GM06990 (cell line): ENCODE measurements at places on chromosomes 7 and 10.
A peak's percentile ranks its signal among the peaks of the same experiment; 100 is the strongest.

GRCh38 chr10:8455181-8455580 is 400.7 kb downstream of the GATA3 start:
- no peak for DNase-seq

DNA sequence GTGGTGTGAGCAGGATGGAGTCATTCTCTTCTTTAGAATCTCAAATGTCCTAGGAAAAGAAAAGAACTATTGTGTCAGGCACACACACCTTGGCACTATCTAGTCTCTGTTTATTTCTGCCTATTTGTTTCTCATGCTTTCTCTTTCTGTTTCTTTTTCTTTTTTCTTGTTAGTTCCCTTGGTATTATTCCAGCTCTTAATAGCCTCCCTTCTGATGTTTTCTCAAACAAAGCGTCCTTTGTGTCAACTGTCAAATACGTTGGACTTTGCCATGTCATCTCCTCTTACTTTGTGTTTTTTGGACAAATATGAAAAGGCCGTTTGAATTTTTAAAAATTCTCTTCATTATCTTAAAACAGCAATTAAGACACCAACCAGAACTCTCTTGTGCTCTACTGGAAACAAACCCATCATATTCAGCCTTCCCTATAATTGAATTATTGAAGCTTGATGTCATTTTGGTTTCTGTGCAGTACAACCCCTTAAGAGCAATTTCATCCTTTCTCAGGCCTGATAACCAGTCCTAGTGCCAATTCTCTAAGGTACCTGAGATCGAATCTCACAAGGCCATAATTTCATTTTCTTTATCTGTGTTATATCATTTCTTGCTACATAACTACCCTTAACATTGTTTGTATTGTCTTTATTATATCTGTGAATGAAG is 497.8 kb upstream of the NRP1 start:
- no peak for DNase-seq

DNA sequence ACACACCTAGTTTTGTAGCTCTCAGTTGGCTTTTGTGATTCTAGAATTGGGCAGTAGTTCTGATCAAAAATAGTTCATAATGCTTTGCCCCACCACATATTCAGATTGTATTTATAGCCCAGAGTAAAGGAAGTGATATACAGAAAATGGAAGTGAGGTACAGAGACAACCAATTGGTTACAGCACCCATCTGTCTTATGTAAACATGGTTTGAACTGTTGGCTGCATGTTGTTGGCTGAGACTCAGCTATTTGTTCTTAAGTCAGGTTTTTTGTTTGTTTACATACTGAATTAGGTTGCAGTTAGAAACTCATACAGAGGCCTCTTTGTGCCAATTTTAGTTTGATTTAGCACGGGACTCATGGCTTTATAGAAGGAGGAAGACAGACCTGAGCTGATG is 158.9 kb upstream of the GPR26 start:
- peak; percentile 33 for DNase-seq

DNA sequence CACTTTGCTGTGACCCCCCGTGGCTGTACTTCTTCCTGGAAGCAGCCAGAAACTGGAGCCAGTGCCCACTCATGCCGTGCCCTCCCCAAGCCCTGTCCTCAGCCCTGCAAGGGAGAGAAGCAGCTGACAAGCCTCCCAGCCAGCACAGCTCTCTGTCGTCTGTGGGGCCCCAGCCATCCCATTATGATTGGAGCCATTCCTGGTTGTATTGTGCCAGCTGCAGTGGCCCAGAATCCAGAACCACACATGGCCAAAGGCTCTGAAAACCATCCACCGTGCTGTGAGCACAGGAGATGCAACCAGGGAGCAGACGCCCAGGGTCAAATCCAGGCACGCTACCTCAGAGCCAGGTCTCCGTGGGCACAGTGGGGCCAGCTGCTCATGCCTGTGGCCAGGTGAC is 18.7 kb downstream of the GRID2IP start:
- DNase-seq: no peak

GRCh38 chr7:53657586-53657985 is 622.2 kb downstream of the POM121L12 start:
- DNase-seq: no peak

GRCh38 chr10:71618176-71618575 is 101.4 kb downstream of the C10orf105 start:
- DNase-seq: no peak

GRCh38 chr10:28217848-28218247 is 85.0 kb downstream of the MPP7 start:
- no peak for DNase-seq

- no peak for DNase-seq
These were observed 11.6 kb downstream of the PANK1 start for GRCh38 chr10:89633484-89633883.

- DNase-seq: no peak
These were observed 569 bp upstream of the NPTX2 start for GRCh38 chr7:98616381-98617050.

DNA sequence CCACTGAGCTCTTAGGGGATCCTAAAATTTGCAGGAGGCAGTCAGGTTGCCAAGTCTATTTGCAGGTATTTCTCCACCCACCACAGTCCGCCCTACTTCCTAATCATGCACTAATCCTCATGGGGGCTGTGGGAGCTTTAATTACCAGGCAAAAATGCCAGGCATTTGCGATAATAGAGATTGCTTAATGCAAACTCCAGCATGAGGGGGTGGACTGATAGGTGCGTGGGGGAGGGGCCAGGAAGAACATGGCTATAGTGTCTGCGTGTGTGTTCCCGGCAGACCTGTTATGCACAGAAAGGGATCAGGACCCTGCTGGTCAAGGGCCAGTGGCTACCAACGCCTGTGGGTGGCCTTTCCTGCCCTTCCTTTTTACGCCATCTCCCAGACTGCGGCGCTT is 15.6 kb upstream of the AQP1 start:
- DNase-seq: no peak

DNA sequence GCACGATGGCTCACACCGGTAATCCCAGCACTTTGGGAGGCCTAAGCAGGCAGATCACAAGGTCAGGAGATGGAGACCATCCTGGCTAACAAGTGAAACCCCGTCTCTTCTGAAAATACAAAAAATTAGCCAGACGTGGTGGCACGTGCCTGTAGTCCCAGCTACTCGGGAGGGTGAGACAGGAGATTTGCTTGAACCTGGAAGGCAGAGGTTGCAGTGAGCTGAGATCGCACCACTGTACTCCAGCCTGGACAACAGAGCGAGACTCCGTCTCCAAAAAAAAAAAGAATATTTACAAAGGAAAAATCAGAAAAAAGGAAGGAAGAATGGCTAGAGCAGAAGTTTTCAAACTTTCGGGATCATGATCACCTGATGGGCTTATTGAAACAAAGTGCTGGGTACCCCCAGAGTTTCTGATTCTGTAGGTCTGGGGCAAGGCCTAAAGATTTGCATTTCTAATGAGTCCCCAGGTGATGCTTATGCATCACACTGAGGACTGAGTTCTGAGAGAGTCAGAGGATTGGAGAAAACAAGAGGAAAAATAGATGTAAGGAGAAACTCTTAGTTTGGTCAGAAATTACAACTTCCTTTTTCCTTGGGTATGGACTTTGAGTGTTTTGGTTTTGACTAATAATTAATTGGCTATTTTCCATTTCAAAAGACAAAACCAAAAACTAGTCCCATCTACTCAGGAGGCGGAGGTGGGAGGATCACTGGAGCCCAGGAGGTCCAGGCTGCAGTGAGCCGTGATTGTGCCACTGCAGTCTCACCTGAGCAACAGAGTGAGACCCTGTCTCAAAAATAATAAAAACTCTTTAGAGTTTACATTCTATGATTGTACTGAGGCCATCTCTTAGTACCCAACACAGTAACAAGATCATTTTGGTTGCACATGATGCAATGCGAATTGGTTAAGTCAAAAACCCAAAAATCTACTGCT is 14.4 kb downstream of the MARCHF5 start:
- no peak for DNase-seq

DNA sequence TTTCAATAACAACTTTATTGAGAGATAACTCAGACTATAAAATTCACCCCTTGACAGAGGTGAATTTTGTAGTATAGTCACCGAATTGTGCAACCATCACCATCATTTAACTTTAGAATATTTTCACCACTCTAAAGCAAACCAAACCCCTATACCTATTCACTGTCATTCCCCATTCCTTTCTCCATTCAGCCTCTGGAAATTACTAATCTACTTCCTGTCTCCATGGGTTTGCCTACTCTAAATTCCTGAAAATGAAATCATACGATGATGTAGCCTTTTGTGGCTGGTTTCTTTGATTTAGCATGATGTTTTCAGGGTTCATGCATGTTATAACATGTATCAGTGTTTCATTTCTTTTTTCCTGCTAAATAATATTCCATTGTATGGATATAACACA is 15.6 kb upstream of the LMTK2 start:
- DNase-seq: no peak

GRCh38 chr10:69362471-69362954 is 54.2 kb downstream of the TACR2 start:
- DNase-seq: no peak

DNA sequence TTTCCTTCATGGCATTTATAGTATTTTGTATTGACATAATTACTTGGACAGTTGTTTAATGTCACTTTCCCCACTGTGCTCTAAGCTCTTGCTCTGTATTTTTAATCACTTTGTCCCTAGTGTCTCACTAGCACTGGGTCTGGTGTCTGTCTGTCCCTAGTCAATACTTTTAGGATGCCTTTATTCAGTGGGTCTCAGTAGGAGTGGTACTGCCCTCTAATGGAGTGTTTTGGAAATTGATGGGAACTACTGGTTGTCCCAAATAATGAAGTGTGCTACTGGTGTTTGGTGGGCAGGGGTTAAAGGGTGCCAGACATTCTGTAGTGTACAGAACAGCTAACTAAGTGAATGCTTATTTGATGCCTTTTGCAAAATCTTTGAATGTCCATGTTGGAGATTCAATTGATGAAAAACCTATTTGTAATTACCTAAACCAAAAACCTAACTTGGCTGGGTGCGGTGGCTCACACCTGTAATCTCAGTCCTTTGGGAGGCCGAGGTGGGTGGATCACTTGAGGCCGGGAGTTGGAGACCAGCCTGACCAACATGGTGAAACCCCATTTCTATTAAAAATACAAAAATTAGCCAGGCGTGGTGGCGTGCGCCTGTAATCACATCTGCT is 33.3 kb downstream of the CDK14 start:
- no peak for DNase-seq

GRCh38 chr7:102178410-102178809 is 108.3 kb upstream of the SH2B2 start:
- no peak for DNase-seq

- no peak for DNase-seq
These were observed 80.2 kb upstream of the TMEM229A start for GRCh38 chr7:124113045-124113444.

DNA sequence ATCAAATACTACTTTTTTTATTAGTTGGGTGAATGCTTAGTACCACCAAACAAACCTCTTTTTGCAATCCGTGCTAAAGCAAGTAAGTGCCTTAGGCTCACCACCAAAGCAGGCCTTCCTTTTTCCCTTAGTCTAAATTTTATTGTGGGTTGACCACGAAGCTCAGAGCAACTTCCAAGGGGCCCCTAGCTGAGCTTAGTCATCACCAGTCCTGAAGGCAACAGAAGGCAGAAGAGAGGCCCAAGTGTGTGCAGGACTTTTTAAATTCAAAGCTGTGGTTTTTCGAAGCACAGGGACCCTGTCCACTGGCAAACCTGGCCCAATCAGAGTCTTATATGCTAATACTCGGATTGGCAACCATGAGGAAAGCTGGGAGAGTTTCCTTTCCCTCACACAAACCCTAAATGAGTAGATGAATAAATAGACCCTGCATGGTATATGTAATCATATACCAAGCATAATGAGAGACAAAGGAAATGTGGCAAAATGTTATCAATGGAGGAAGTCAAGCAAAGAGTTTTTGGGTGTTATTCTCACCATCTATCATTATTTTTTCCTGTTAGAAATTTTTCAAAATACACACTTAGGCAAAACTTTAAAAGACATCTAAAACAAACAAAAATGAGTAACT is 453.2 kb upstream of the GALNT17 start:
- DNase-seq: no peak

DNA sequence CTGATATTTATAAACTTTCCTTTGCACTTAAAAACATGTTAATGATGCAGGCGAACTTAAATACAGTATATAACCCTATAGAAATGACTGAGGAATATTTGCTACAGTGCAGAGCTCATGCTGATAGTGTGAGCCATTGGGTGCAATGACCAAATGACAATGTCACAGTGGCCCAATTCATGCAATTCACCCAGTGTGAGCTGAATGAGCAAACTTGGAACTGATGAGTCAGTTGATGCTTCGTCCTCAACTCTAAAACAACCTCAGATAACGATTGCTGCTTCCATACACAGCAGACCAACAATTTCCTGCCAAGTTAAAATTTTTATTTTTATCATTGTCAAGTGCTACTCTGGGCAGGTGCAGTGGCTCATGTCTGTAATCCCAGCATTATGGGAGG is 12.1 kb upstream of the ZC3HAV1L start:
- DNase-seq: no peak

DNA sequence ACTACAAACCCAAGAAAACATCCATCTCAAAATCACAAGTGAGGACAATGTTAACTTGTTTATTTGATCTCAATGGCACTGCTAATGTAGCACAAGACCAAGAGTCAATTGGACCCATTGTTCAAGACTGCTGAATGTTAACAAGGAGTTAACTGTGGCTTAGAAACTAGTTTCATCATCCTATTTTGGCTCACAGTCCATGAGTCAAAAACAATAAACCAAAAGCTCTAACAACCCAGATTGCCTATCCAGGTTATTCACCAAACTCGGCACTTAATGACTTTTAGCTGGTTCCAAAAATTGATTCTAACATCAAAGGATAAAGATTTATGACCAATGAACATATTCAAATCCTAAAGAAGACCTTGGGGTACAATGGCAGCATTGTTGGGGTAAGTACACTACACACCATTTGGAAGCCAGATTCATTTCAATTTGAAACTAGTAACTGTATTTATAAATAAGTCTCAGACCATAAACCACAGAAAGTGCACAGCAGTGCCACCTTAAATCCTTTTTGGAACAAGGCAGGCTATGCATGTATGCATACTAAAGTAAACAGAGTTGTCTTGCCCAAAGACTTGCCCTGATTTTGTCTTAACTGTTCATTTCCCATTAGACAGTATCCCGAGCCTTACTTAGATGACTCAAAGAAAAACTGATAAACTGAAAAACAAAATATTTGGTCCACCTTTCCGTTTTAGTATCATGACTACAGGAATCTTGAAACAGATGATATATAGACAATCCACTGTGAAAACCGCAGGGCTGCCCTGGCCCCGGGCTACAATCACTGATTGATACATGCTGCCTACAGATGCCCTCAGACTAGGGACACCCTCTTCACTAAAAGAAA is 84.5 kb downstream of the SRPK2 start:
- peak; percentile 32 for DNase-seq

- no peak for DNase-seq
These were observed 41.5 kb downstream of the GATA3 start for GRCh38 chr10:8095959-8096358.

GRCh38 chr10:30411263-30411662 is 22.7 kb upstream of the MAP3K8 start:
- no peak for DNase-seq

DNA sequence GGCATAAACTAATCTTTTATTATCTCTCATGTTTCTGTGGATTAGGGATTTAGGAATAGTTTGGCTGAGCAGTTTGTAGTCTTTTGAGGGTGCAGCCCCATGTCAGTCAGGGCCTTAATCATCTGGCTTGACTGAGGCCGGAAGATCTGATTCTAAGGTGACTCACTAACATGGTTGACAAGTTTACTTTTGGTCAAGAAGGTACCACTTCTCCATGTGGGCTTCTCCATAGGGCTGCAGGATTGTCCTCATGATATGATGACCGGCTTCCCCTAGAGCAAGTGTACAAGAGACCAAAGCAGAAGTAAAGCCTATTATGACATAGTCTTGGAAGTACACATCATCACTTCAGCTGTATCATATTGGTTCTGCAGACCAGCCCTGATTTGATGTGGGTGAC is 45.9 kb upstream of the OIT3 start:
- DNase-seq: no peak
